T-helper 1 cell (primary cell): ENCODE measurements at places on chromosomes 12 and 14.

DNA sequence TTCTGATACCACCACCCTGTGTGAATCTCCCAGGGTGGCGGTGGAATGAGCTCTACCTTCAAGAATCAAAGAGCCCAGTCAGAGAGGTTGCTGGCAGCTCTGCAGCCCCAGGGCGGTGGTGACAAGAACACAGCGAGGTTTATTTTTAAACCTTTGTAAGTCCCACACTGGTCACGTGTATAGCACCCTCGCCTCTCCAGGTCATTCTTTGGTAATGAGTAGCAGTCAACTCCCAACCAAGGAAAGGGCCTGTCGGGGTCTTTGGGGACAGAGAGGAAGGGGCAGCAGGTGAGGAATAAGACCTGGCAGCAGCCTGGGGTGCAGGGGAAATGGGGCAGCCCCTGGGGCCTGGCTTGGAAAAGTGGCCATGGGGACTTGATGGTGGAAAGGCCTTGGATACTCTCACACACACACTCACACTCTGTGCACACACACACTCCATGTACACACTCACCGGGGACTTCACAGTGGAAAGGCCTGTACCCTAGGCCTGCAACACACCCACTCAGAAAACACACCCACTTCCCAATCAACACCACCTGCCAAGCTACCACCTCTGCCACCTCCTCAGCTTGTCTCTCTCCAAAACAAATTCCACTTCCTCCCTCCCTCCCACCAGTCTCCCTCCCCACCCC, 178.6 kb downstream of the DPF3 start:
- DNase-seq, result no peak

- DNase-seq, result no peak
Observed at GRCh38 chr14:47389535-47389934, 285.9 kb downstream of the MDGA2 start.

- DNase-seq, result no peak
Observed at GRCh38 chr14:51304941-51305340, 64.9 kb downstream of the TMX1 start.

- DNase-seq, result no peak
Observed at GRCh38 chr14:84144166-84144565, 1385.8 kb upstream of the FLRT2 start.

- no peak for DNase-seq
Observed at GRCh38 chr12:70837026-70837425, 83.5 kb downstream of the PTPRR start.

DNA sequence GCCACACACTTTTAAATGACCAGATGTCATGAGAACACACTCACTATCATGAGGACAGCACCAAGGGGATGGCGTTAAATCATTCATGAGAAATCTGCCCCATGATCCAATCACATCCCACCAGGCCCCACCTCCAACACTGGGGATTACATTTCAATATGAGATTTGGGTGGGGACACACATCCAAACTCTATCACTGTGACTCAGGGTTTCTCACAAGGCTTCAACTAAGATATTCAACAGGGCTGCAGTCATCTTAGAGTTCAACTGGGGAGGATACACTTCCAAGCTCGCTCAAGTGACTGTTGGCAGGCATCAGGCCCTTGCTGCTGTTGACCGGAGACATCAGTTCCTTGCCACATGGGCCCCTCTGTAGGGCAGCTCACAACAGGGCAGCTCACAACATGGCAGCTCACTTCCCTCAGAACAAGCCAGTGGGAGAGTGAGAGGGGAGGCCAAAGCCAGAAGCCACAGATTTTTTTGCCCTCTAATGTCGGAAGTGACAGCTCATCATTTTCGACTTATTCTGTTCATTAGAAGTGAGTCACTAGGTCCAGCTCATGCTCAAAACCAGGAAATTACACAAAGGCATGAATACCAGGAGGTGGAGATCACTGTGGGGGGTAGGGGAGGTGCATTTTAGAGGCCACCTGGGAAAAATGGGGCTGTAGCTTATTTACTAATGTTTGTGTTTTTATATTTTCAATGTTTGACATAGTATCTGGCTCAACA, 50.8 kb upstream of the PTHLH start:
- DNase-seq, result no peak

- no peak for DNase-seq
Observed at GRCh38 chr12:52005903-52006703, 643 bp upstream of the TAMALIN start.

DNA sequence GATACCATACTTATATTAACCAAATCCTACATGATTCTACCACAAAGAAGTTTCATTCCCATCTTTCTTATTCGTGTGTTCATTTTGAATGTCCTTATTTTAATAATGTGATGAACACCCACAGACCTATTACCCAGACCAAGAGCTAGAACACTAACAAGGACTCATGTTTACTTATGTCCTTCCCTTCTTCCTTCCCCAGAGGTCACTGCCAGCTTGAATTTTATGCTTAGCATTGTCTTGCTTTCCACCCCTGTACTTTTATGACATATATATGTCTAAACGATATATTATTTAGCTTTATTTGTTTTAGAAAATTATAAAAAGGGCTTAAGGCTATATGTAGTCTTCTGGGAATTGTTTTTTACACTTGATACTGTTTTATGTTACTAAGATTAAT, 238.6 kb downstream of the LRIG3 start:
- DNase-seq, result no peak
